ENCODE measurements at places on chromosomes 7 and 10.

DNA sequence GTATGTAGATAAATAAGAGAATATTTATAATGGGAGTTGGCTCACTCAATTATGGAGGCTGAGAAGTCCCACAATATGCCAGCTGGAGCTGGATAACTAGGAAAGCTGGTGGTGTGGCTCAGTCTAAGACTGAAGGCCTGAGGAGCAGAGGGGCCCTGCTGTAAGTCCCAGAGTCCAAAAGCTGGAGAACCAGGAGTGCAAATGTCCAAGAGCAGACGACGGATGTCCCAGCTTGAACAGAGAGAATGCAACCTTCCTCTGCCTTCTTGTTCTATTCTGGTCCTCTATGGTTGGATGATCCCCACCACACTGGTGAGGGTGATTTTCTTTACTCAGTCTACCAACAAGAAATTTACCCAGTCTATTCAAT, 13.2 kb downstream of the IL2RA start:
- DNase-seq, result no peak

DNA sequence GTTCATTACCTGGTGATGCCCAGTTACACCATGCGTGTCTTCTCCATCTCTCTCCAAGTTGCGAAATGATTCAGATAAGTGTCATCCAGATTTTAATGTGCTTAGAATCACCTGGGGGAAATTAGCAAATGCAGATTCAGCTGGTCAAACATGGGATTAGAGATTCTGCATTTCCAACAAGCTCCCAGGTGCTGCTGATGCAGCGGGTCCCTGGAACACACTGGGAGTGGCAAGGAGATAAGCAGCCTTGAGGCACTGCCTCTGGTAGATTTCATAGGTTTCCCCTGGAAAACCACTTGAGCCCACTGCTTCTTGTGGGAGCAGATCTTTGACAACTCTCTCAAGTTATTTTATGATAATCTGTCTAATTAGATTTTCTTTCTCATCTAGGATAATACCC, 196.0 kb upstream of the C7orf33 start:
- no peak for DNase-seq

- no peak for DNase-seq
Observed at GRCh38 chr10:4372601-4373000, 453.4 kb upstream of the AKR1E2 start.

DNA sequence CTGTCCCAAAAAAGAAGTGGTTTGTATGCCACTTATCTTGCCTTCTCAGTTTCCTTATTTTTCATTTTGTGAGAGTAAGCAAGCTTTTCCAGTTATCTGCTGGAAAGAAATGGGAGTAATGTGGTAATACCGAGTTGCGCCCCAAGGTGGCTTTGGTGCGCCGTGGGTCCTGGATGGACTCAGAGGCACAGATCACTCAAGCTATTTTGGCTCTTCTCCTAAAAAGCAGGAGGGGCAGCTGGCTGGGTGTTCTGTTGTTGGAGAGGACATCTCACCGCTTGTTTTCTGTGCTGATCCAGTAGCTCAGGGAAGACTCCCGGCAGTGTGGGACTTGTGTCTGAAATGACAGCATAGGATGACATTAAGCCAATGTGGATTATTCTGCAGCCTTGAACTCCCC, 16.4 kb downstream of the PRKRIP1 start:
- no peak for DNase-seq

GRCh38 chr7:120794106-120794729, 63.7 kb downstream of the TSPAN12 start:
- no peak for DNase-seq

- DNase-seq, result no peak
Observed at GRCh38 chr7:131665021-131665420, 108.6 kb upstream of the PODXL start.

GRCh38 chr7:44767134-44767911, 18.7 kb downstream of the ZMIZ2 start:
- no peak for DNase-seq

GRCh38 chr10:107653832-107654287, 489.4 kb upstream of the SORCS1 start:
- peak; percentile 1 for DNase-seq

GRCh38 chr7:116632384-116632783, 39.6 kb upstream of the MET start:
- no peak for DNase-seq

DNA sequence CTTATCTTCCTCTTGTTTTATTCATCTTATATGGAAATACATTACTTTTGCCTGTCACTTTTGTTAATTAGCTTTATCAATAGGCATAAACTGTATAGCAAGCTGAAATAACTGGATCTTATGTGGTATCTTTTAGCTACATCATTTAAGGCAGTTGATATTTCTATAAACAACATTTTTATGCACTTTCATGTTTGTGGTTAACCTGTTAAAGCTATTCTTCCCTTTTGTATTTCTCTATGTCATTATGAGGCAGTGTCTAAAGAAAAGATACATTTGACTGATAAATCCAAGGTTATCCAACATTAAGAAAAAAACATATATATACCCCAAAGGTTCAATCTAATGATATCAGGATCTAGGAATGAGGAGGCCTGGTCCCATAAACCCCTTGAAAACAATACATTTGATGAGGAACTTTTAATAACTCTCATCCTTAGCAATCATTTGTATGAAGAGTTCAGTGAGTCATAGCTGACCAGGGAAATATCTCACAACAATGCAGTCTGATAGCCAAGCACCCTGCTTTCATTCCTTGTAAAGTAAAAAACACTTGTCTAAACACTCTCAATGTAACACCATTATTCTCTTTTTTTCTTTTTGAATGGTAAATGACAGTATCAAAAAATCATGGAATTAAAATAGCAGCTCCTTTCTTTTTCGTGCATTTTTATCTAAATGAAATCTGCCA, 300.9 kb downstream of the NEBL start:
- no peak for DNase-seq

DNA sequence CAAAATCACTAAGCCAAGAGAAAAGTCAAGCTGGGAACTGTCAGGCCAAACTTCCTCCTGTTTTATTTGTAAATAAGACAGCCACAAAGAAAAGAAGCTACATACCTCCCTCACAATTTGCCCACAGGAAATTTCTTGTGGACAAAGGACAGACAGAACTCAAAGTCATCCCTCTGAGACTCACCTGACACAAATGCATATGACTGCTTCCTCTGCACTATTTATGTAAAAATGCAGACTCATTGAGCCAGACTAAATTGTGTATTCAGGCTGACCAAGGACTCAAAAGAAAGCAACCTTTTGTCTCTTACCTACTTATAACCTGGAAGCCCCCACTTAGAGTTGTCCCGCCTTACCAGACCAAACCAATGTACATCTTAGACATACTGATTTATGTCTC, 11.8 kb downstream of the TOMM7 start:
- DNase-seq, result no peak

All from SW480 (cell line).